Mesendoderm (in vitro differentiated cells): ENCODE measurements at places on chromosomes 2 and 18.

DNA sequence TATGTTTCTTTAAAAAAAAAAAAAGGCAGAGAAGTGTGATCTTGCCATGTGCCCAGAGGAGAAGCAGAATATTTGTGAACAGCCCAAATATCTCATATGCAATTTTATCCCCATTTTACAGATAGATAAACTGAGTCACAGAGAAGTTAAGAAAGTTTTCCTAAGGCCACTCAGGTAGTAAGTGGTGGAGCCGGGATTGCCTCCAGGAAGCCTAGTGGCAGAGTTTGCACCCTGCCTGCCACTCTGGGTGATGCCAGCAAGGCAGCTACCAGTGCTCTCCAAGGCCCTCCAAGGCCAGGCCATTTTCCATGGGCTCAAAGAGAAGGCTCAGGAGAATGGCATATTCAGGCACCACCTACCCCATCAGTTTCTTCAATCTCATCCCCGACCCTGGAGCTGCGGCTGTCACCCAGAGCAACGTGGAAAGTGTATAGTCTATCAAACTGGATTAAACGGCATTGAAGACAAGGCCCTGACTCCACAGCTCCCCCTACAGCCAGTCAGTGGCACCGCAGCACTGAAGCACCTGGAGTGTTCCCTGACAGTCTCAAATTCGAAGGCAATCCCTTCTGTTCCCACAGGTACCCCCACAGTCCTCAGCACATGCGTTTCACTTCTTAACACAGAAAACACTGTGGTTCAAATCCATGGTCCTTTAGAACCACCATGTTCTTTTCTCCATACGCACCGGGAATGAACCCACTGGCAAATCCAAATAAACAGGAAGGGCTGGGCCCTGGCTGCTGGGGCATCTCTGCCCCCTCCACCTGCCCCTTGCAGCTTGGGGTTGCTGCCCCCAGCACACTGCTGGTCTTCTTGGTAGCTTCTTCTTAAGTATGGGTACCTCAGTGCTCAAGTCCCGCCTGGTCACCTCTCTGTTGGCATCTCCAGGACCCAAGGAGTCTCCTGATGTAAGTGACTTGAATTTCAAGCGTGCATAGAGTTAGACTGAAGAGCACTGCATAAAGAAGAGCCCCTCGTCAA is 175.3 kb downstream of the INHBB start:
- H3K36me3 ChIP-seq = no peaks in the 10 kb centered on the region
- H3K4me1 ChIP-seq = peaks cover 3% of the 10 kb centered on the region
- DNase-seq = peak; percentile 65
- no peak overlapping the region for H3K27ac ChIP-seq
- H3K27me3 ChIP-seq = no peaks in the 10 kb centered on the region

GRCh38 chr2:24076849-24077534 is 866 bp upstream of the SF3B6 start:
- peak overlapping the region; percentile 58 for H3K4me3 ChIP-seq
- peaks cover 1% of the 10 kb centered on the region for H3K36me3 ChIP-seq
- H3K27ac ChIP-seq = peak overlapping the region; percentile 38
- no peaks in the 10 kb centered on the region for H3K27me3 ChIP-seq
- DNase-seq = peak; percentile 36

GRCh38 chr2:68253219-68254068 is 1.1 kb upstream of the PPP3R1 start:
- peak overlapping the region; percentile 86 for H3K27ac ChIP-seq
- H3K27me3 ChIP-seq = no peaks in the 10 kb centered on the region
- H3K4me3 ChIP-seq = peak overlapping the region; percentile 87
- H3K4me1 ChIP-seq = peaks cover 6% of the 10 kb centered on the region

DNA sequence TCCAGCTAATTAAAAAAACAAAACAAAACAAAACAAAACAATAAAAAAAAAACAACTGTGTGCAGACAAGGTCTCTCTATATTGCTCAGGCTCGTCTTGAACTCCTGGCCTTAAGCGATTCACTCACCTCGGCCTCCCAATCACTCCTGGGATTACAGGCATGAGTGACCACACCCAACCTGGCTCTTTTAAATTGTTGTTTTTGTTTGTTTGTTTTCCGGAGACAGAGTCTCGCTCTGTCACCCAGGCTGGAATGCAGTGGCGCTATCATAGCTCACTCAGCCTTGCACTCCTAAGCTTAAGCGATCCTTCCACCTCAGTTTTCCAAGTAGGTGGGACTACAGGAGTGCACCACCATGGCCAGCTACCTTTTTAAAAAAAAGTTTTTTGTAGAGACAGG is 201.6 kb downstream of the EN1 start:
- DNase-seq = peak; percentile 24
- no peak overlapping the region for H3K4me3 ChIP-seq
- no peak overlapping the region for H3K27ac ChIP-seq
- H3K36me3 ChIP-seq = no peaks in the 10 kb centered on the region
- no peaks in the 10 kb centered on the region for H3K27me3 ChIP-seq

GRCh38 chr2:202841090-202841867 is 30.3 kb downstream of the ICA1L start:
- H3K4me3 ChIP-seq = no peak overlapping the region
- no peaks in the 10 kb centered on the region for H3K4me1 ChIP-seq
- no peaks in the 10 kb centered on the region for H3K36me3 ChIP-seq
- DNase-seq = no peak

DNA sequence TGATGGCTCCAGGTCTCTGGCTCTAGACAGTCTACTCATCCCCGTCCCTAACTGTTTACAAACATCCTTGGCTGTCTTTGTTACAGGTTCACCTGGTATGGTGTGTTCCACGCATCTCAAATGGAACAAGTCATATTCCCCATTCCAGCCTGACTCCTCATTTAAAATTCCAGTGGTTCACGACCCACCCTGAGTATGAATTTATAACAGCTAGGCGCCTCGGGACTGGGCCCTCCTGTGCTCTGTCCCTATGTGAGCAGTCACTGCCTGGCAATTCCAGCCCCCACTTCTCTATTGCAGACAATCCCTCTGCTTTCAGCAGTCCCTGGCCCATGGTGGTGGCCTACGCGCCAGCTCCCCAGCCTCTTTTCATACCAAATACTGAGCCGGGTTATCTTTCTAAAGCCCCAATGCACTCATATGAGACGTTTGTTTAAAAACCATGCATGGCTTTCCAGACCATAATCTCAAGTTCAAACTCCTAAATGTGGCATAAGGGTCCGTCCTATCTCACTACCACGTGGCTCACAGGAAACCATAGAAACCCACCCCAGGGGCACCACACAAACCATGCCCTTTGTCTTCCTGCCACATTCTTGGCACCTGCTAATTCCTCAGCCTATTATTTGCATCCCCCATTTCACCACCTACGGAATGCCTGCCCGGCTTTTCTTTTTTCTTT is 1.6 kb downstream of the SERPINB8 start:
- H3K27me3 ChIP-seq = no peaks in the 10 kb centered on the region
- no peak overlapping the region for H3K4me3 ChIP-seq

- H3K36me3 ChIP-seq = no peaks in the 10 kb centered on the region
- H3K4me3 ChIP-seq = no peak overlapping the region
- no peaks in the 10 kb centered on the region for H3K27me3 ChIP-seq
Observed at GRCh38 chr2:27007416-27008374, 25.1 kb upstream of the TMEM214 start.

GRCh38 chr18:63159590-63159989 is 160.0 kb downstream of the BCL2 start:
- no peak overlapping the region for H3K27ac ChIP-seq
- H3K36me3 ChIP-seq = no peaks in the 10 kb centered on the region
- no peaks in the 10 kb centered on the region for H3K27me3 ChIP-seq
- no peaks in the 10 kb centered on the region for H3K4me1 ChIP-seq
- no peak for DNase-seq

- DNase-seq = peak; percentile 31
- H3K27ac ChIP-seq = no peak overlapping the region
- no peak overlapping the region for H3K4me3 ChIP-seq
- H3K27me3 ChIP-seq = no peaks in the 10 kb centered on the region
Observed at GRCh38 chr18:70072678-70073077, 125.0 kb upstream of the CD226 start.

GRCh38 chr2:60071490-60071831 is 482.0 kb downstream of the BCL11A start:
- no peak for DNase-seq
- no peak overlapping the region for H3K4me3 ChIP-seq
- no peak overlapping the region for H3K27ac ChIP-seq
- H3K36me3 ChIP-seq = no peaks in the 10 kb centered on the region

- H3K36me3 ChIP-seq = peaks cover 4% of the 10 kb centered on the region
- no peaks in the 10 kb centered on the region for H3K27me3 ChIP-seq
- H3K4me3 ChIP-seq = no peak overlapping the region
- DNase-seq = peak; percentile 76
Observed at GRCh38 chr18:47846431-47846830, 84.0 kb downstream of the SMAD2 start.

- DNase-seq = no peak
- H3K27ac ChIP-seq = no peak overlapping the region
- no peaks in the 10 kb centered on the region for H3K27me3 ChIP-seq
- H3K4me3 ChIP-seq = no peak overlapping the region
Observed at GRCh38 chr2:238786792-238787490, 60.9 kb upstream of the TWIST2 start.
